ENCODE measurements at places on chromosomes 5 and 9. TPM values are rescaled to one million over a fixed set of nuclear protein-coding genes. Genes with fewer than 3 reads are reported as not detected.

Gene IRGM
- not detected for total RNA-seq

Gene THOC3
- 27.9 TPM for total RNA-seq

Gene RFESD
- total RNA-seq: 1.4 TPM

Gene C9orf72
- total RNA-seq: 13.1 TPM

DNA sequence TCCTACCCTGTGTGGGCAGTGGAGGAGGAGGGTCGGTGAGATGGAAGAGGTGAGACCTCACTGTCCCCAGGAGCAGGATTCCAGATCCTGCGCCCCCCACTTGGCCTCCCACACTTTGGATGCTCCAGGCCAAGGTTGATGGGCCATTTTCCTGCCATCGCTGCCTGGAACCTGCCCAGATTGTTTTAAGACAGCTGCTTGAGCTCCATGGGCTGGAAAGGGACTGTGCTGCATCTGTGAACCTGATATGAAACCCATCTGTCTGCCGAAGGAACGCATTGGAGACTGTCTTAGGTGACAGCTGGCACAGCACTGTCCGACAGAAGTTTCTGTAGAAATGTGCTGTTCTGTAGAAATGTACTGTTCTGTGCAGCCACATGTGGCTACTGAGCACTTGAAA lies 72.7 kb upstream of the SLC25A48 start:
- no peak for DNase-seq
- H3K27ac ChIP-seq: no peak overlapping the region
- no peaks in the 10 kb centered on the region for H3K36me3 ChIP-seq
- no peaks in the 10 kb centered on the region for H3K4me1 ChIP-seq

Gene PALM2AKAP2
- total RNA-seq: 0.37 TPM

DNA sequence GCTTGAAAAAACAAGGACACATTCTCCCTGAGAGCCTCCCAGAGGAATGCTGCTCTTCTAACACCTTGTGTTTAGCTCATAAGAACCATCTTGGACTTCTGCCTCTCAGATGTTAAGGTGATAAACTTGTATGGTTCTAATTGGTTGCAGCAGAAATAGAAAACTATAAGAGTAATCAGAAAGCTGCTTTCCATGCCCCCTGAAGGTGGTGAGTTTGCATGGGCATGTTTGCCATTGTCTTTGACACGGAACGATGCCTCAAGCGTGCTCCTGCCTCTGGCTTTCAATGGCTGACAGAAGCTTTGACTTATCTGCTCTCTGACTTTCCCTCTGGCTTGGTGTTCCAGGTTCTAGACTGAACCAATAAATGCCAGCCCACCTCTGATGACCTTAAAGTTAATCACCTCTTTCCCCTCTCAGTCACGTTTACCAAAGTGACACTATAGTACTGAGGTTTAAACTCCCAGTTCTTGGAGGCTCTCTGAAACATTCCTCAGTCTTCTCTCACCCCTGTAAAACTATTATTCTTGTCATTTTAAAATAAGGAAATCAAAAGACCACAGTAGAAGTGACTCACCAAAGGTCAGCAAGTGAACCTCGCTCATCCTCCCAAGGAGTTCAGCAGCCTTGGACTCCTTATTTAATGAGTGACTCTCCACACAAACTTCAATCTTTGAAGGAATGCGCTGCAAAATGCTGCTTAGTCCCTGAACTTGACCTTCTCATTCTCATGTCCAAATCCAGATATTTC lies 103.6 kb downstream of the PIK3R1 start:
- H3K4me1 ChIP-seq: peaks cover 21% of the 10 kb centered on the region
- no peak for DNase-seq
- no peaks in the 10 kb centered on the region for H3K27me3 ChIP-seq

Gene LPCAT1
- 22.8 TPM for total RNA-seq
